ENCODE measurements at places on chromosomes 4 and X.

DNA sequence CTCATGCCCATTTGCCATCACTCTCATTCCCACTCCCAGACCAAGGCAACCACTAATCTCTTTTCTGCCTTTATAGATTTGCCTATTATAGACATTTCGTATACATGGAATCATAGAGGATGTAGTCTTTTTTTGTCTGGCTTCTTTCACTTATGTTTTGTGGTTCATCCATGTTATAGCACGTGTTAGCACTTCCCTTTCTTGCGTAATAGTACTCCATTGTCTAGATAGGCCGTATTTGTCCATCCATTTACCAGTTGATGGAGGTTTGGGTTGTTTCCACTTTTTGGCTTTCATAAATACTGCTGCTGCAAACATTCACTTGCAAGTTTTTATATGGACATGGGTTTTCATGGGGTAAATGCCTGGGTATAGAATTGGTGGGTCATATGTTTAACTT lies 48.4 kb downstream of the KIF4A start:
- no peak for DNase-seq

DNA sequence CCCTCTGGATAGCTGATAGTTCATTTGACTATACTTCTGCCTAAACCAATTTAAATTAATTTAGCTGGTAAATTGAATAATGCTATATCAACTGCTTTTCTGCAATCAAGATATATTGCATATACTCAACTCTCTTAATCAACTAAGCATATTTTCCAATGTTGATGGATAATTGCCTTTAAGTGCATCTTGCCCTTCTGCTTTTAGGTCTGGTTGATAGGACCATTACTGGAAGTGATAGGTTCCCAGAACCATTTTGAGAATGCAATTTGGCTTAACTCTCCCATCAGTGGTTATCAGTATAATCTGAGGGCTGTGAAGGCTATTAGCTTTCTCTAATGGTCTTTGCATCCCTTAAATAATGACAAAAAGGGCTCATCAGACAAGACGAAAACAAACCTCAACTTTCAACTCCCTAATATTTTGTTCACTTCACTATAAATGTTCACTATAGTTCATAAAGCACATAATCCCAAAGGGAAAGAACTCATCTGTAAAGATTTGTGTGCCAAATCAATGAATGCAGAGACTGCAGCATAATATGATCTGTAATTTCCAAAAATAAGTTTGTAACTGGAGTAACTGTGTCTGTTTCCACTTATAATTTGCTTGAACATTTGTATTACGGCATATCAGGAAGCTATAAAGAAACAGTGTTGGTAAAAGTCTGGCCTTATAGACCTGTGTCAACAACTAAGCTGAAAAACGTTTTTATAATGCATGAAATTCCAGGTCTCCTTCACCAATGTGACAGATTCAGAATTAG lies 273.6 kb downstream of the FBXO8 start:
- DNase-seq, result no peak

DNA sequence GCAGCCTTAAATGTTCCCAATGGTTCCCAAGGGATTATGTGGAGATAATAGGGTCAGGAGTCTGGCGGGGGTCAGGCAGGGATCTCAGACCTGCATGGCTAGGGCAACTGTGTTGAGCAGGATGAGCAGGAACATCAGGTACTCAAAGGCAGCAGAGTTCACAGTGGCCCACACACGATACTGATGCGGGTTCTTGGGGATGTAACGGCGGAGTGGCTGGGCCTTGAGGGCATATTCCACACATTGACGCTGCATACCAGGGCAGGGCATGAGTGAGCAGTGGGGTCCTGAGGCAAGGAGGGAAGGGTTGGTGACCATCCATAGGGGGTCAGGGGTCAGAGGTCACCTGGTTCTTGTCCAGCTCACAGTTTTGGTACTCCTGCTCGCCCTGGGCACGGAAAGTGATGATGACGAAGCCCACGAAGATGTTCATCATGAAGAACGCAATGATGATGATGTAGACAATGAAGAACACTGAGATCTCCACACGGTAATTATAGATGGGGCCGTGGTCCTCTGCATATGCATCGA lies 15.1 kb upstream of the SYP start:
- DNase-seq, result no peak

GRCh38 chr4:101014417-101014816 lies 332.9 kb downstream of the PPP3CA start:
- no peak for DNase-seq

DNA sequence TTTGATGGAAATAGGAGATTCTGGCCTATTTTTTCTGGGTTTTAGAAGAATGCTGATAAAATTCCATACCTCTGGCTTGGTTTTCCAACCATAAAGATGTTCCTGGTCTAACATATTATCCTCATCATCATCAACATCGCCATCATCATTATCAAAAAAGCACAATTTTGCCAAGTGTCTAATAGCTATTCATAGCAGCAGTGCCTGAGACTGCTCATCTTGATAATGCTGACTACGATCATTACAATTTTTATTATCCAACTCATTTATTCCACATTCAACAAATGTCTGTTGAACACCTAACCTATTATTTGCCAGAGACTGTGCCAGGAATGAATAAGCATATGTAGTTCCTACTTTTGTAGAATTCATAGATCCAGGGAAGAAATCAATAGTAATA lies 303.5 kb upstream of the GATB start:
- no peak for DNase-seq

DNA sequence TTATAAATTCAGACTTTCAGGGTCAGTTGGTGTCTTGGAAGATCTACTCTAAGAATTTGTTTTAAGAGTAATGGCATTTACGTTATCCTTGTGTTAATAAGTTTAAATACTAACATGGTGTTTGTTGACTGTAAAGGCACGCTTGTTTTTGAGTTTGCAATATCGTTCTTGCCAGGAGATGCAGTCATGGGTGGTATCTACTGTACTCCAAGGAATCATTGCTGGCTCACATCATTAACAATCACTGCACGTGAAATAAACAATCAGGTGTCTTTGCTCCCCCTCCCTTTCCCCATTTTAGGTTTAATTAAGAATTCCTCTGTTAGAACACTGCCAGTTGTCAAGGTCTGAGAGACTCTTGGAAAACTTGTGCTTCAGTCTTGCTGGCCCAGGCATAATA lies 1.6 kb downstream of the HHIP start:
- DNase-seq, result no peak

DNA sequence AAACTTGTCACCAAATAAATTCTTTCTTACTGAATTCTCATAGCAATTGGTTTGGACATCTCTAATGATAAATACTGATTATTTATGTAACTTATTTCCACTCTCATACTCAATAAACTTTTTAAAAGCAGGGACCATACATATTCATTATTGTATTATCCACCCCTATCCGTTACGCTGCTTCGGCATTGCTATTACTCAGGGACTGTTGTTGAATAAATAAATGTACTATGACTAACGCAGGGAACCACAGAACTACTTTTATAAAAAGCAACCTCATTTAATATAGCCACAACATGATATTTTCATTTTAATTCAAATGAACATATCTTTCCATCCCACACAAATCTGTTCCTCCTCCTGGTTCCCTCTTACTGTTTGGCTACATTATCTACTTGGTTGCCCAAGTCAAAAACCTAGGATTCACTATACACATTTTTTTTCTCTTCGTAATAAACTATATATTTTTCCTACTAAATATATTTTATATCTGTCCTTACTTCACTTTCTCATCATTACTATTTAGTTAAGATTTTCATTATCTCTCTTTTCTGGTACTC lies 14.9 kb upstream of the ANKRD50 start:
- DNase-seq, result no peak

- no peak for DNase-seq
These were observed 653.2 kb upstream of the GALNT7 start for GRCh38 chr4:172515266-172515879.

DNA sequence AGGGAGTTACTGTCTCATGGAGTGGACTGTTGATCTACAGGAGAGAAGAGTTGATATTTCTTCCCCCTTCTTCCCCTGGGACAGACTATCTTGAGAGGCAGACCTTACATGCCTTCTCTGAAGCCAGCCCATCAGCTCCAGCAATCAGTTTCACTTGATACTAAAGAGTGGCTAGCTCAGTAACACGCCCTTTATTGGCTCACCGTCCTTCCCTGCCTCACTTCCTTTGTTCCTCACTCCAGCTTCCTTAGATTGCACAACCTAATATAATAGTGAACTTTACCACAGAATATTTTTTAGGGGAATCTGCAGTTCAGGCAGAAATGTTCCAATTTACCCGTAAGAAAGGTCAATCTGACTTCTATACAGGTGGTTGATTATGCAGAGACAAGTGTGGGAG lies 128.1 kb upstream of the NDP start:
- DNase-seq, result no peak

DNA sequence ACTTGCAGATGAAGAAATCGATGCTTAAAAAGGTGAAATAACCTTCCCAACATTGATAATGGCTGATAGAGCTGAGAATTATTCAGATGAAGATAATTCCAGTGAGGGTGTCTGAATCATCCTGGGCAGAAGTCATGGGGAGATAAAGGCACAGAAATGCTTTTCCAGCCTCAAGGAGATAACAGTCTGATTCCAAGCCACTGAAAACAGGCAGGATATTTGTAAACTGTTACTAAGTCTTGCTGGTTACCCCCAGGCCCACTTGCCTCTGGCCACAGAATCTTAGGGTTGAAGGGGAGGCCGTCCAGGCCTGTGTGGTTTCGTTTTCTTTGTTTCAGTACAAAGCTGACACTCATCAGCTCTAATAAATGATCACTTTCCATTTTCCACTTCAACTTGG lies 158.5 kb downstream of the SH3KBP1 start:
- no peak for DNase-seq

DNA sequence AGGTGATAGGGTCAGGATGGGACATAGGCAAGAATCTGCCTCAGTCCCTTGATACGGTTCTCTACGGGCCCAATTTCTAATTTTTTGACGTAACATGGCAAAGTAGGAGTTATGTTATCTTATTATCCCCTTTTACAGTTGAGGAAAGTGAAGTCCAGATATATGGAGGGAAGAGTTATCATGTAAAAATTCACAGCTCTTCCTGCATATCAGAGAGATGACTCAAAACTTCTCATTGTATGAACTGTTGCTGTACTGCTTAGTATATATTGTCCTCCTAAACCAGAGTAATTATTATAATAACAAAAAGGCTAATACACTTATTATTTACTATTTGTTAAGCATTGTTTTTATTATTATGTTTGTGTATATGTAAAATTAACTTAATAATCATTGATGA lies 260.5 kb upstream of the IGFBP7 start:
- no peak for DNase-seq

DNA sequence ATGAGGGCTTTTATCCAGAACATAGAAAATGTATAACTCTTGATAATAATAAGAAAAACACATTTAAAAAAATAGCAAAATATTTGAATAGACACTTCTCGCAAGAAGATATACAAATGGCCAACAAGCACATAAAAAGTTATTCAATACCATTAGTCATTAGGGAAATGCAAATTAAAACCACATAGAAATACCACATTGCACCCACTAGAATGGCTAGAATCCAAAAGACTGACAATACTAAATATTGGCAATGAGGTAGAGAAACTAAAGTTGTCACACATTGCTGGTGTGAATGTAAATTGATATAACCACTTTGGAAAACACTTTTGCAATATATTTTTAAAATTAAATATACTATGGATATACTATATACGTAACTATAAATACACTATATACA lies 754.3 kb upstream of the MAGEB2 start:
- no peak for DNase-seq

GRCh38 chr4:110669663-110670062 lies 46.8 kb upstream of the PITX2 start:
- no peak for DNase-seq

DNA sequence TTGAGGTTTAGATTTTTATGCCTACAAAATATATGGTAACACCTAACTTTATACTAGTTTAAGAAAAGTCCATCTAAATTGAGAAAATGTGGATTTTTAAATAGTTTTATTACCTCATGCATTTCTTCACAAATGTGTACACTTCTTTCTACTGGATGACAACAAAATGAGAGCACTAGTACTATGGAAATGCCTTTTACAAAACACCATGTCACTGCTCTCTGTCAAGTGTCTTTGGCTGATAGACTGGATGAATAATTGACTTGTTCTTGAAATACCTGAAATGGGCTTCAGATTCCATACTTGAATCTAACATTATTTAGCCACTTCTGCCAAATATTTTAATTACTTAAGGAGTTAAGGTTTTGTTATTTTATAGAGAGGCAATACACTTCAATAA lies 49.5 kb downstream of the AMELX start:
- no peak for DNase-seq

DNA sequence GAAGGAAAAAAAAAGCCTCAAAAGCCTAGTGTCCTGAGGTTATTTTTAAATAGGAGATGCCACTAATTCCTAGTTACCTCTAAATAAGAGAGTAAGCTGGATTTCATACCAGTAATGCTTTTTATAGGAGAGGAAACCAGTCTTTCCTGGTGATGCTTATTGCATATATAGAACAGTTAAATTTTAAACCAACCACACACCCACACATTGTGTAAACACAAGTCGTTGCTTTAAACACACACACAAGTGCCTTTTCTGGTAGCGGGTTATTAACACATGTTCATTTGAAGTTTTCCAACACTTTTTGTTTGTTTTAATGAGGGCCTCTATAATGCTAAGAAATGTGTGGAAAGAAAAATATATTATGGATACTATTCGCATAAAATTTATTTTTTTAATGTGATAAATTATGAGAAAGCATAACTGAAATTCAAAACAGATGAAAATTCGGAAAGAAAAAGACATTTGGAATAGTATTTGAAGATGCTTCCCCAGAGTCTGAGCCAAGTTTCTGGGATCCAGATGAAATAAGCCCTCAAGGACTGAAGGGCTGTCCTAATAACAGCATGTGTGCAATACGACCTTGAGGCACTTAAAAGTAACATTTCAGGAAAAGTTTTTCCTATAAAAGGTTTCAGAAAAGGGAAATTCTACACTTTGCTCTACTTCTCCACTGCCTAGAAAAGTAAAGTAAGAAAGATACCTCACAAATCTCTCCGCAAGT lies 2.0 kb downstream of the ANTXR2 start:
- no peak for DNase-seq

GRCh38 chr4:100742045-100742444 lies 224.2 kb upstream of the EMCN start:
- no peak for DNase-seq

DNA sequence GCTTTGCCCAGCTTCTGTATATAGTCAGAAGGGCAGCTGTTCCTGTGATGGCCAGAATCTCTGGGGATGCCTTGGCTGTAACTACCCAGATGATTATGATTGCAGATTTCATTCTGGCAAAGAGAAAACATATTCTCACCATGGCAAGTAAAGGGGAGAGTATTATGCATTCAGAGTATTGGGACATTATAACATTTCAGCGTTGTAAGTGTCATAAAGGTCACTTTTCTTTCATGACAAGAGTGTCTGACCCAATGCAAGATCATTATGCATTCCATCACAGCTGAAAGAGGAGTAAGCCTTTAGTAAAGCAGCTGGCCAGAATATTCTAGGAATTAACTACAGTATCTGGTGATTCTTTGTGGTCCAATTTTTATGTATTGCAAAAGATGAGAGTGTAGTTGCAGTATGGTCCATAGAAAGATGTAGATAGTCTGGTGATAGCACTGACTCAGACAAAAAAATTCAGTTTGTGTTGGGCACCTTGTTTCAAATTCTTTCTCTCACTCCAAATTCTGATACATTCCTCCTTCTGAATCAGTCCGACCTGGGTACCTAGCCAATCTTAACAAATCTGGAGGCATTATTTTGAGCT lies 2366.3 kb downstream of the PCDH7 start:
- DNase-seq, result no peak

- no peak for DNase-seq
These were observed 60.5 kb upstream of the ENPEP start for GRCh38 chr4:110415478-110415877.

- DNase-seq, result no peak
These were observed 82.9 kb upstream of the MID1IP1 start for GRCh38 chrX:38718311-38718710.
